ENCODE measurements at places on chromosomes 2 and 18.

- DNase-seq = no peak
Measured at GRCh38 chr2:45012733-45013132, 3.5 kb upstream of the SIX2 start.

DNA sequence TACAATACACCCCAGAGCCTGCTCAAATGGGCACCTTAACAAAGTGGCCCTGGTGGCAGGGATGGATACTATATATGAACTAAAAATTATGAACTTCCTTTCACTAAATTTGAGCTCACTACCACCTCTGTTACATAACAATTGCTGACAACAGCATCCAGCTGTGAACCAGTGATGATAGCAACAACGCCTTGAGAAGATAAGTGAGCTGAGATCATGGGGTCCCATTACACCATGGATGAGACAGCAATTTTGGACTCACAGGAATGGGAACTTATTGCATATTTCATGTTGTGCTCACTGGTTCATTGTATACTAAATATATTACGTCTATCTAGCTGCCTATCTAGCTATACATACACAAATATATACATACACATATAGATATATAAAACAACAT, 16.9 kb upstream of the ALMS1 start:
- DNase-seq = no peak

- no peak for DNase-seq
Measured at GRCh38 chr2:28463211-28463816, 32.5 kb upstream of the PLB1 start.

GRCh38 chr18:30705943-30706342, 336.6 kb downstream of the DSC3 start:
- no peak for DNase-seq

- DNase-seq = no peak
Measured at GRCh38 chr18:62018034-62018758, 125.4 kb upstream of the RNF152 start.

- no peak for DNase-seq
Measured at GRCh38 chr2:173572848-173573247, 218.2 kb downstream of the CDCA7 start.

Measured in anterior cingulate cortex (tissue), 58 donors.